ENCODE measurements at places on chromosomes 3 and 15.

DNA sequence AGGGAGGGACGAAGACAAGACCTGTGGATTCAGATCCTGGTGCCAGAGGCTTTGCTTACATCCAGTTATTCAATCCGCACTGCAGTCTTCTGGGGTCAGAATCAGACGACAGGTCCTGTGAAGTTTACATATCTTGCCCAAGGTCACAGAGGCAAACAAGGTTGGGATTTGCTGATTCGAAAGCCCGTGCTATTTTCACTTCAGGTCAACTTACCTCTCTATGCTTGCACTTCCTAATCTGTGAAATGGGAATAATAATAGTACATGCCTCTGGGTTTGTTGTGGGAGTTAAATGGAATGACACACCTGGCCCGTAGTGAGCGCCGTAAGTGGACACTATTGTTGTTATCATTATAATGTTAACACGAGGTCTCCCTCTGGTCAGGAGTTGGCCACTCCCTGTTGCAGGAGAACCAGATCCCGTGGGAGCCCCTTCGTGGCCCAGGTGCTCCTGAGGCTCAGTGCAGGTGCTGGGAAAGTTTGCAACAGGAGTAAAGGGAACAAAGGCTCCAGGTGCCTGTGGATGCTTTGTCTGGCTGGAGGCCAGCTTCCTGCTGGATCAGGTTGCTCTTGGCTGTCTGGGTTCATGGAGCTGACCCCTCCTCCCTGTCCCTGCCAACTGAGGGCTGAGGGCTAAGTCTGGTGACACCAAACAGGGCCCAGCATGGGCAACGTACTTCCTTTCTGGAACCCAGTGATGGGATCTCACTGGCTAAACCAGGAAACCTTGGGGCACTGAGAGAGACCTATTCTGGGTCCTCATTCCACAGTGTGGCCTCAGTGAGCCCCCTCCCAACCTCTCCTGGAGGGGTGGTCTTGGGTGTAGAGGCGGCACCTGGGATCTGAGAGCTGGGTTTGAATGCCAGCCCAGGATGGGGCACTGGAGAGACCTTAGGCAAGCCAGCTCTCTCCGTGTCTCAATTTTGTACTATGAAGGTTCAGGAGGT is 40.1 kb upstream of the SEMA4B start:
- no peak for DNase-seq

GRCh38 chr3:152257563-152258035 is 11.1 kb upstream of the MBNL1 start:
- DNase-seq: no peak

- DNase-seq: peak; percentile 90
Measured at GRCh38 chr3:100068826-100069225, 45.5 kb downstream of the FILIP1L start.

DNA sequence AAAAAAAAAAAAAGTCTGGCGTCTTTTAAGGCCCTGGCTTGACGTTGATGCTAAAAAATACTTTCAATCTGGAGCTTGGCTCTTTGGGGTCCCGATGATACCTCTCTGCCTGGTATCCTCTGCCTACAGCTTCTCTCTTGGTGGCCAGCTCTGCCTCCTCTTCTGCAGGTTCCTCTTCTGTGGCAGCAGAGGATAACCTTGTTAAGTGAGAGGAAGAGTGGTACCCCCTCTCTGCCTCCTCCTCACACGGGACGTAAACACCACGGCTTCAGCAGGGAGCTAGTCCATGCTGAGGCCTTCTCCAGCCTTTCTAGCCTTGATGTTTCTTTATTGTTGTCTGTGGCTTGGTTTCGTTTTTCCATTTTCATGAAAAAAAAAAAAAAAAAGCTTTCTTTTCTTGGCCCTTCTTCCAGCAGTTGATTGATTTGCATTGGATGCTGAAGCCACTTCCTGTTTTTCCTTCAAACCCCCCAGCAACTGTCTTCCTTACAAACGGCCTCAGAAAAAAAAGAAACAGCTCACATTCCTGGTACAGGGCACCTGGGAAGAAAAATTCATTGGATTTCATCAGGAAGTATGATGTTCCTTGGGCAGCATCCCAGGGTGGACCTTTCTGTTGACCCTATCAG is 59.7 kb downstream of the RORA start:
- no peak for DNase-seq
